ENCODE measurements at places on chromosomes 7 and 10. TPM values are rescaled to one million over a fixed set of nuclear protein-coding genes. Genes with fewer than 3 reads are reported as not detected.

DNA sequence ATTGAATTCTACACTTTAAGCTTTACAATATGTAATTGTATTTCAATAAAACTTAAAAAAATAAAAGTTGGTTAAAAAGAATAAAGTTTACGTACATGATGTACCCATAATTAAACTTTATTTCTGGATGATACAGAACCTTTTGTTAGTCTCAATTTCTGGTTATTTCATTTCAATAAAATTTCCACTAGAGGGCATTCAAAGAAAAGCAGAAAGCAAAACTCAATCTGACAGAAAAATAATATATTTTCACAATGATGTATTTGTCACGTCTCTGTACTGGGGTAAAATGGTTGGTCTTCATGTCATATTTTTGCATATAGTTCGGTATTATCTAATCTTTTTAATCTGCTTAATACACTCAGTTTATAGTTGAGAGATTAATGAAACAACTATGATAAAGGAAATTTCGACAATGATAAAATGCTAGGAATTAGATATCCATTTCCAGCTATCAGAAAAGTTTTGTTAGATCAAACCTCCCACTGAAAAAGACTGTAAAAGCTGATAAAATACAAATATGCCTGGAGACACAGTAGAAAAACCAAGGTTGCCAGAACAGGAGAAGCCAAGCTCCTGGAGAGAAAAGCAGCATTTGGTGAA is 27.4 kb downstream of the ASZ1 start:
- H3K27ac ChIP-seq, result no peak overlapping the region
- H3K4me3 ChIP-seq, result no peak overlapping the region
- no peak for DNase-seq

DNA sequence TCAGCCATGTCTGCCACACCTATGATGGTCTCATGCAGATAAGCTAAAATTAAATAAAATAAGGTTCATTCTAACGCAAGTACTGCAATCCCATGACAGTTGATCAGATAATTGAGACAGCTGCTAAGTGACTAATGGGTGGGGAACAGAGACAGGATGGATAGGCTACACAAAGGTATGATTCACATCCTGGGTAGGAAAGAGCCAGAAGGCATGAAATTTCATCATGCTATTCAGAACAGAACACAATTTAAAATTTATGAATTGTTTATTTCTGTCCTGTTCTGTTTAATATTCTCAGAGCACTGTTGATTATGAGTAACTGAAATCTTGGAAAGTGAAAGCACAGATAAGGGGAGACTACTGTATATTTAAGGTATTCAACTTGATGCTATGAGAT is 381.8 kb upstream of the SORCS1 start:
- no peak for DNase-seq
- no peak overlapping the region for H3K27ac ChIP-seq
- H3K36me3 ChIP-seq, result no peaks in the 10 kb centered on the region
- H3K4me1 ChIP-seq, result no peaks in the 10 kb centered on the region
- no peaks in the 10 kb centered on the region for H3K27me3 ChIP-seq
- H3K4me3 ChIP-seq, result no peak overlapping the region

DNA sequence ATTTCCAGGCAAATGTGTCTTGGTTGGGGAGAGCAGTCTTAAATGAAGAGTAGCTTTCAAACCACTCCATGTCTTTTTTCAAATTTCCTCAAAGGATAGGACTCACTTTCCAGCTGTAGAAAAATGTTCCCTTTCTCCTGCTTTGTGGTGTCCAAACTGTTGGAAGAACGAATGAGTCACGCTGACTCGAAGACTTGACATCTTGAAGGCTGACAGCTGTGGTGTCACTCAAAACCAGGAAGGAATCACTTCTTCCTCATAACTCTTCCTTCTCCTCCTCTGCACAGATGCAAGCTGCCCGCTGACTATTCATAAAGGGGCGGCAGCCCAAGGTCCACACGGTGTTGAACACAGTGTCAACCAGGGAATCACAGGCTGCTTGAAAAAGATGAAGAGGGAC is 19.2 kb downstream of the PLA2G12B start:
- no peaks in the 10 kb centered on the region for H3K27me3 ChIP-seq
- no peaks in the 10 kb centered on the region for H3K36me3 ChIP-seq
- no peaks in the 10 kb centered on the region for H3K4me1 ChIP-seq
- H3K4me3 ChIP-seq, result no peak overlapping the region
- H3K27ac ChIP-seq, result no peak overlapping the region

- peaks cover 16% of the 10 kb centered on the region for H3K36me3 ChIP-seq
- no peak for DNase-seq
- H3K27me3 ChIP-seq, result no peaks in the 10 kb centered on the region
- no peak overlapping the region for H3K4me3 ChIP-seq
- no peak overlapping the region for H3K27ac ChIP-seq
- H3K4me1 ChIP-seq, result peaks cover 12% of the 10 kb centered on the region
Measured at GRCh38 chr10:33208166-33208565, 126.3 kb downstream of the NRP1 start.

DNA sequence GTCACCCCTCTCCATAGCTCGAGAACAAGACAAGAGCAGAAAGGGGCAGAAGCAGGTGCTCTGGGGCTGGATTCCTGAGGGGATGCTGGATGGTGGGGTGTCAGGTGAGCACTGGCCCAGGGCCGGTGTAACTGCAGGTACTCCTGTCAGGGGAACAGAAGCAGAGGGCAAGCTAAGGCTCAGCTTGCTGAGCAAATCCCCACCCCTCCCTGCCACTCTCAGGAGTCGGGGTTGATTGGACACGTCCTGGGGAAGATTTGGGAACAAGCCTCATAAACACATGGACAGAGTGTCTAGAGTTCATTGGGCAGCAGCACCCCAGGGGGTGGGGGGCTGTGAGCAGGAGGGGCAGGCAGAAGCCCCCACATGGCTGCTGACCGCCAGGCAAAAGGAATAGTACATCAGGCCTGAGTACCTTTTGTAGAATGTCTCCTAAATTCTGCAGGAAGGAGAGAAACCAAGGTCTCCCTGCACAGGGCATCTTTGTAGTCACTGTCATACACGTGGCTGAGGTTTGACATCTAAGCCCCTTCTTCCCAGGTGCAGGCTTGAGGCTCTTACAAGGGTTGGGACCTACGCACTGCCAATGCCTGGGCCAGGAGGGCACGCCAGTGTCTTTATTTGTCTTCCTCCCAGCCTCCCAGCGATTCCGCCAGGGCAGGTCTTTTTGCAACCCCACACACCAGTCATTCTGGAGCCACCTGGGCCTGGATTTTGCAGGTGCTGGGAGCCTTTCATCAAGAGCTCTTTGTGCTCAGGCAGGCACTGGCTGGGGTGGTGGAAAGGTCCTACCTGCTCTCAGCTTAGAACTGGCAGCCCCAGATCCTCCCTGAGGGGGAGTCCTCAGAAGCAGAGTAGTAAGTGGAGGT is 2.8 kb downstream of the CALML3 start:
- no peak overlapping the region for H3K27ac ChIP-seq
- H3K36me3 ChIP-seq, result no peaks in the 10 kb centered on the region
- no peaks in the 10 kb centered on the region for H3K27me3 ChIP-seq
- no peaks in the 10 kb centered on the region for H3K4me1 ChIP-seq

GNGT1 gene
- total RNA-seq, result not detected

Data from upper lobe of left lung (tissue), 6 donors.